ENCODE measurements at places on chromosomes 2 and 18.

GRCh38 chr2:169259402-169259801, 102.9 kb downstream of the LRP2 start:
- no peak for DNase-seq

DNA sequence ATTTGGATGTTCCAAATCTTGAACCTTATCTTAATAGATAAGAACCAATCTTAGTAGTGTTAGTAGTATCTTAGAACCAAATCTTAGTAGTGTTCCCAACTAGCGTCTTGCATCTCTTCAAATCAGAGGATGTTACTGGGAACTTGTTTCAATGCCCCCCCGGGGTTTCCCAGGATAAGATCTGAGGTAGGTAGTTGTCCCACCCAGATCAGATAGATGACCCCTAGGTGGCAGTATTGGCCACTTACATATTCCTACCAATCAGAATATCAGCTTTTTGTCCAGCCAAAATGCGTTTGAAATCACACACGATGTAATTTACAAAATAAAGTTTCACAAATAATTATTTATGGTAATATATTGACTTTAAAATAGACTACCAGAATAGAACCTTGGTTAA, 314.8 kb downstream of the MBD2 start:
- peak; percentile 31 for DNase-seq

GRCh38 chr2:201798252-201798913, 8.0 kb upstream of the CDK15 start:
- DNase-seq = no peak

DNA sequence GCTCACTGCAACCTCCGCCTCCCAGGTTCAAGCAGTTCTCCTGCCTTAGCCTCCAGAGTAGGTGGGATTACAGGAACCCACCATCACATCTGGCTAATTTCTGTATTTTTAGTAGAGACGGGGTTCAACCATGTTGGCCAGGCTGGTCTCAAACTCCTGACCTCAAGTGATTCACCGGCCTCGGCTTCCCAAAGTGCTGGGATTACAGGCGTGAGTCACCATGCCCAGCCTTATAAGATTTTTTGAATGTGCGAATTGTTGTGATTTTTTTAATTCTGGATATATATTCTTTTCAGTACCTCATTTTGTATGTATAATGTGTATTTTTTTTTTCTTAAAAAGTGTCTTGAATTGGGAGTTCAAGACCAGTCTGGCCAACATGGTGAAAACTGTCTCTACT, 42.0 kb upstream of the CCDC150 start:
- no peak for DNase-seq

DNA sequence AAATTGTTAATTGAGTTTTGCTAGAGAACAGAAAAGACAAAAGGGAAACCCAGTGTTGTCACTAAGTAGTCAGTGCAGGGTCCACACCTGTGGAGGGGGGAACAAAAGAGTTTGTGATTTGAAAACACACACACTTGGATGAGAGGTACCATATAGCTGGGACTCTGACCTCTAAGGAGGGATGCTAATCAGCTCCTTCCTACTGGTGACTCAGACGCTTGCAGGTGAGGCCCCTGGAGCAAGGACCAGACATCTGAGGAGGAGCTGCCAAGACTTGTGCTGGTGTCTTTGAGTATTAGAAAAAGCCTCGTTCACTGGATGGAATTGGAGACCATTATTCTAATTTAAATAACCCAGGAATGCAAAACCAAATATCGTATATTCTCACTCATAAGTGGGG, 146.4 kb upstream of the MAP2 start:
- DNase-seq = no peak

DNA sequence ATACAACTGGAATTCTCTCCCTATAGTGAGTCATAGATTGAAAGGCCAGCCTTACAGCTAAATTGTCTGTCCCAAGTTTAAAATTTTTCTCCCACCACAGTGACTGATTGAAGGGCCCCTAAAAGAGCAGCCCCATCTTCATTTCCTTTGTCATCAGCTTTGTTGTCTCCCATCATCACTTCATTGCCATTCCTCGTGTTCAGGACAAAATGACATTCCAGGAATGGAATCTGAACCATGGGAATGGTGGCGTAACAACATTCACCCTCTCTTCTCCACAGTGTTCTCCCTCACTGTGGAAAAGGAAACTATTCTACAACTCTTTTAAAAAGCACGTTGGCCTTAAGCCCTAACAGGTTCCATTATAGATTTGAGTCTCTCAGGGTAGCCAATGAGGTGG, 52.1 kb downstream of the PSTPIP2 start:
- no peak for DNase-seq

DNA sequence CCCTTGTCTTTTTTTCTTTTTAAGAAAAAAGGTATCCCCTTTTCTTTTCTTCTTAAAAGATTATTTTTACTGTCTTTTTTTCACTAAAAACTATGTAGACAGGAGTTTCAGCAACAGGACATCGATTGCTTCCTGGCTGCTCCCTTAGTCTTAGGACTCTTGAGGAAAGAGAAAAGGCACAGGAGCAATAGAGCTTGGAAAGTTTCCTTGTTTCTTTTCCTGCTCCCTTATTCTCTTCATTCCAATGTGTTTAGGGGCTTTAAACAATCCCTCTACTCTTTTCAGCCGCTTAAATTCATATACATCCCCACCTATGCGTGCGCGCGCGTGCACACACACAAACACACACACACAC, 225.9 kb upstream of the FBXO11 start:
- no peak for DNase-seq
